ENCODE measurements at places on chromosomes 1 and 21.

DNA sequence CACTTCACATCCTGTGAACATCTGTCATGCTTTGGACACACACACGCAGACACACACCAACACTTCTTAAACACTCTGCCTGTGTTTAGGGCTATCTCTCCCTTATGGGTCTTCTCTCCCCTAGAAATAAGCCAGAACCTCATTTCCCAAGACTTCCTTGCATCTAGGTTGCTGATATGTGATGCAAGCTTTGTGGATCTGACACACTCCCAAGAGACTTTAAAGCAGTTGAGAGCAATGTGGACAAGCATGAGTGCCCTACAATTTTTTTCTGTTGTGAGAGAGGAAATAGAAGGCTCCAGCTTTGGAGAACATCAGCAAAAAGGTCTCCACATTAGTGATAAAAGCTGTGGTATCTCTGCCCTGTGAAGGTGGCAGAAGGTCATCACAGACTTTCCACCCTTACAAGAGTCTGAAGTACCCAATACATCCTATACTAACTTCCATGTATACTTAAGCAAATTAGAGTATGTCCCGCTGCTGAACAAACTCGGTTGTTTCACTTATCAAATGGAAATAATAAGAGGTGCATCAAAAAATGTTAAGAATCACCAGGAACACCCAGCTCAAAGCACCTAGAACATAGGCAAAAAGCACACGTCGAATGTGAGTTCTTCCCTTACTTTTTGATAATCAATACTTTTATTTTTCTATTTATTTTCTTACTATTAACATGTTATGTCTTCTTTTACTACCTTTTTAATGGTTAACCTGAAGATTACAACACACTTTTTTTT is 267.6 kb downstream of the SETD4 start:
- no peak for DNase-seq

GRCh38 chr1:52168373-52169080 is 26.6 kb downstream of the ZFYVE9 start:
- DNase-seq, result no peak

DNA sequence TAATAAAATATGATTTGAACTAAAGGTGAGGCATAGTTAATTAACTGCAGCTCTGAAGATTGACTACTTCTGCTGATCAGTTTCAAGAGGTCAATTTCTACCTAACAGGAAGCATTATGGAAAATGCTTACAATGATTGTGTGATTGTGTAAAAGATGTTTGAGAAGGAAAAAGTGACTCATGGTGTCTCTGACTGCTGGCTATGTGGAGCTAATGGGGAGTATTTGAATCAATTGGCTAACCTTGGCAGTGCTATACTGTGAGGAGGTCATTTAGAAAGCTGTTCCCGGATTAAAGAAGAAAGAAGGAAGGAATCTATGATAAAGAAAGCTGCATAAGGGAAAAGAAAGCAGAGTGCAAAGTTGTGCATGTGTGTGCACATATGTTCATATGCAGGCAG is 376.5 kb downstream of the ADGRL2 start:
- DNase-seq, result peak; percentile 25

GRCh38 chr1:173266841-173267240 is 59.7 kb upstream of the TNFSF4 start:
- no peak for DNase-seq

DNA sequence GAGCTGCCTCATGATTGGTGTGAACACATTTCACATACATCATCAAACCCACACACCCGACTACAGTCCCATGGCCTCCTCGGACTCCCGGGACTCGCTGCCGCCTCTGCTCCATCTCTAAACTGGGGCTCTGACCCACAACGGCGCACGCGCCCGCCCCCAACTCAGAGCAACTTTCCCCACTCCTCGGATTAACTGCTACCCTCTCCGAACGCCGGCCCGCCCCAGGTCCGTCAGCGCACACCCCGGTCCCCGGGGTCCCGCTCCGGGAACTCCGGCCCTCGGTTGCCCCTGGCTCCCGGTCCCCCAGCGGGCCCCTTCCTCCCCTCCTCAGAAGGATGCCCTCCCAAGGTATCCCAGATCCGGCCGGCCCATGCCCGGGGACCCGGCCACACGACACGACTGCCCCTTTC is 740 bp downstream of the DSTYK start:
- DNase-seq, result no peak

DNA sequence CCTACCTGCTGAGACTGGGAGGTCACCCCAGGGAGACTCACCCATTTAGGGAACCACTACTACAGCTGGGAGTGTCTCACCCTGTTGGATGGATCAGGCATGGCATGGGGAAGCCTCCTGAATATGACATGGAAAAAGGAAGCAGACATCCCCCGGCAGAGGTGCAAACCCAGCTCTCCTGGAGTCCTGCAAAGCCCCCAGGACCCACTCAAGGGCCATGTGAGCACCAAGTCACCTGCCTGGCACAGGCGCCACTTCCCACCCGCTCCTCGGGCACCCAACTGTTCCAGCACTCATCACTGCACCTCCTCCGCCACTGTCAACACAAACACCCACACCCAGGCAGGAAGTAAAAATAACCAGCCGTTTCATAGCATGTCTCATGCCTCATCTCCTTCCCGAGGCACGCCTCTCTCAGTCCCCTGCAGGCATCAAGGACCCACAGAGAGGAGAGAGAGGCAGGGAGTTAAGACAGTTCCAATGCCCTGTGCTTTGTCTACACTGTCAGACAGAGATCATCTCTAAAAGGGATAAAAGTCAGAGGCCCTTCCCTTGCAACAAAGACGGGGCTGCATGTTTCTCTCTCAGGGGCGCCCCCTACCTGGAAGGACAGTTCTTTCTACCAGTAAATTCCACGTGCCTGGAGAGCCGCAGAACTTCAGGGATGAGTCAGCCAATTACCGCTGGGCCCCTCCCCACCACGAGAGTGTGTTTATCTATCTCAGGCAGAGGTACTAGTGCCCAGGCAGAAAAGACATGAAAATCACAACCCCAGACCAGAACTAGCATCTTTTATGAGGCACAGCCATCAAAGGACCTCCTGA is 150.1 kb upstream of the SOD1 start:
- DNase-seq, result peak; percentile 49

DNA sequence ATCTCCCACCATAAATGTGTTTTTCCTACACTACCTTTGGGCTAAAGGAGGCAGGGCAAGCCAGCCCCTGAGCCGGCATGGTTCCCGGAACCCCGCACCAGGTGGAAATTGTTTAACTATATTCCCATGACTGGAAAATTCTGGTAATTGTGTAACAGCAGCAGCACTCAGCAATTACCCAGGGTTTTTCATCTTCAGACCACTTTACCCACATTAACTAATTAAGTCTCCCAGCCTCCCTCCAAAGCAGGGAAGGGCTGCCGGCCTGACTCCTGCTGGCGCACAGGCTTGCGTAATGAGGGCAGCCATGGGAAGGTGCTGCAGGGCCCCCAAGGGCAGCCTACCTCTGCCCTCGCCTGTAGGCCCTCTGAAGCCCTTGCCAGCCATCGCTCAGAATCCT is 140.7 kb upstream of the VAMP3 start:
- DNase-seq, result no peak

- DNase-seq, result no peak
Measured at GRCh38 chr1:46523496-46524353, 27.7 kb downstream of the KNCN start.

Data from HT1080 (cell line).